Right lobe of liver (tissue), 6 donors: ENCODE measurements at places on chromosomes 5 and 9. TPM values are rescaled to one million over a fixed set of nuclear protein-coding genes. Genes with fewer than 3 reads are reported as not detected.

The COL15A1 gene
- 0.58 TPM for total RNA-seq

The SLC6A7 gene
- total RNA-seq = not detected

DNA sequence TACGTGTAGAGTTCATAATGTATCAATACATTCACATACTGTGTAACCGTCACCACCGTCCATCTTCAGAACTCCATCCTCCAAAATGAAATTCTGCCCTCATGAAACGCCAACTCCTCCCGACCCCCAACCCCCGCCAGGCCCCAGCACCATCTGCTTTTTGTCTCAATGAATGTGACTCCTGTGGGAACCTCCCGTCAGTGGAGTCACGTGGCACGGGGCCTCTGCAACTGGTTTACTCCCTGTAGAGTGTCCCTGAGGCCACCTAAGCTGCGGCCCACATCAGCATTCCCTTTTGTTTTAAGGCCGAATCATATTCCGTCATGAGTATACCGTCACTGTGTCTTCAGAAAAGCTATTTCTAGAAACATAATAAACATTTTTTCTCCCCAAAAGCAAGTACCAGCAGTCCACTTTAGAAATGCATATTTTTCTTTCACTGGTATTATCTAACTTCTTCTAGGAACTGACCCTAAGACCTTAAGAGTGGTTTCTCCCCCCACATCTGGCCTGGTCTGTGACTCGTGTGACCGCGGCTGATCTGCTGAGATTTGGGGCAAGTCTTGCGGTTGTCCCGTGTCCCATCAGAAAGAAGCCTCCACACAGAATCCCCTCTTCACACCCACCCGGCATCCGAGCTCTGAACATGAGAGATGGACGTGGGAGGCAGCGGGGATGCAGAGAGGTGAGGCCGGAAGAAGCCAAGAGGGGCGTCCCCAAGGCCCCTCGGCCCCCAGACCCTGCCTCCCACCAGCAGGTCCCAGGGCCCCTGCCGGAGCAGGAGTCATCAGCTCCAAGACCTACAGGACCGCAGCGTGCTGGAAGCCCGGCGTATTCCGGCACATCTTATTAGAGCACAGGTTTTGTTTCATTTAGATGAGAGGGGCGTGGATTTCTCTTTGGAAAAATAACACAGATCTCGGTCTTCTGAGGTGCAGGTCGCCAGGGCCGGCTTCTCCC lies 38.3 kb downstream of the SLC6A3 start:
- no peaks in the 10 kb centered on the region for H3K36me3 ChIP-seq
- H3K4me3 ChIP-seq = no peak overlapping the region
- DNase-seq = no peak
- no peaks in the 10 kb centered on the region for H3K4me1 ChIP-seq

DNA sequence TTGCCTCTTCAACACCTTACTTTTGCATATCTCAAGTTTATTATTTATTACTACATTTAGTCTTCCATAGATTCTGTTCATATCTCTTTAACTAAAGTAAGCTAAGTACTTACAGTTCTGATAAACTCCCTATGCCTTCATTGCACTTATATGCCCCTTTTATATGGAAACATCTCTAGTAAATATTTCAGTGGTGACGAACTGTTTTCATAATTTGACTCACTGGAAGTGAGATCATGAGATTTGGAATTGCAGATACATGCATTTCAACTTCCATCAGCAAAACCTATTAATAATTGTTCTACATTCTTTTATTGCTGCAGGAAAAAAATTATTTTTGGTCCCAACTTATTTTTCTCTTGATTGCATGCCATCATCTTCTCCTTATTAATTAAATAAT lies 263.5 kb downstream of the CD180 start:
- no peaks in the 10 kb centered on the region for H3K36me3 ChIP-seq
- H3K4me3 ChIP-seq = no peak overlapping the region
- no peaks in the 10 kb centered on the region for H3K27me3 ChIP-seq

- no peak overlapping the region for H3K27ac ChIP-seq
- no peaks in the 10 kb centered on the region for H3K36me3 ChIP-seq
- no peaks in the 10 kb centered on the region for H3K27me3 ChIP-seq
- no peak overlapping the region for H3K4me3 ChIP-seq
- no peak for DNase-seq
These were observed 2.1 kb upstream of the TTLL11 start for GRCh38 chr9:122095010-122095767.
